Fibroblast of mammary gland (primary cell): ENCODE measurements at places on chromosomes 4 and X.

DNA sequence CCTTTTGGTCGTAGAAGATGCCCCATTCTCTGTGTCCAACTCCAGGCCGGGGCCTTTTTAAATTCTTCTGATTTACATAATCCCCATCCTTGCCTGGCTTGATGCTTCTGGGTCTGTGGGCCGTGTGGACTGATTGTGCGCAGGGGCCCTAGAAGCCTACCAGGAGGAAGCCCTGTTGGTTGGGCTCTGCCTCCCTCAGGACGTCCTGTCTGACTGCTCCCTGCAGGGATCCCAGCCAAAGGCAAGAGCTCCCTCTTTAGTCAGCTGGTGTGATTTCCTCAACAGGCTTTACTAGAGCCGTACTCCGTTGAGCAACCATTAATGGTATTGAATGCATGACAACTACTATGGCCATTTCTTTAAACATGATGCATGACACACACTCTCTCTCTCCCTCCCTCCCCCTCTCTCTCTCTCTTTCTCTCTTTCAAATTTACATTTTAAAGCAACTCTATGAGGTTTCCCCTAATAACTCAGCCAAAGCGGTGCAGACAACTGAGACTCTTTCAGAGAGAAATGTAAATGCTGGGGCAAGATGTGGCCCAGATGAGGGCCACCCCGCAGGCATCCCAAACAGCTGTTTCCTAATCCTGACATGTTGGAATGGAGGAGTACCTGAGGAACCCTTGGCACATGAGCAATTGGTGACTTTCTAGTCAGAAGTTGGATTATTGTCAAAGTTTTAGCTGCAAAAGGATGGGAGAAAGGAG is 117.3 kb downstream of the DRD5 start:
- DNase-seq, result peak; percentile 13

- DNase-seq, result peak; percentile 94
Measured at GRCh38 chr4:43331226-43332051, 438.9 kb downstream of the GRXCR1 start.

- no peak for DNase-seq
Measured at GRCh38 chr4:77731656-77732055, 87.5 kb downstream of the CNOT6L start.

DNA sequence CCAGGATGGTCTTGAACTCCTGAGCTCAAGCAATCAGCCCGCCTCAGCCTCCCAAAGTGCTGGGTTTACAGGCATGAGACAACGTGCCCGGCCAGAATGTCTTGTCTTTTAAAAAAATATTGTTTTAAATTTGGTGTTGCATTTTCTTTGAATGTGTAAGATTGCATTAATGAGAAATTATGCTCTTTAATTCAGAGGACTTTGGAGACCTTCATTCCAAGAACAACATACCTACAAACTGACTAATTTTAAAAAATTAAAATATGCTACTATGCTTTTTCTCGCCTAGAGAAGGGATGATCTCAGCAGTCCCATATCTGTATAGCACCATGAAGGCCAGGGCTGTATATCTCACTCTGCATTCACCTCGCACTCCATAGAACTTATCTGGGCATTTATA is 204.3 kb upstream of the SLC7A11 start:
- DNase-seq, result no peak

DNA sequence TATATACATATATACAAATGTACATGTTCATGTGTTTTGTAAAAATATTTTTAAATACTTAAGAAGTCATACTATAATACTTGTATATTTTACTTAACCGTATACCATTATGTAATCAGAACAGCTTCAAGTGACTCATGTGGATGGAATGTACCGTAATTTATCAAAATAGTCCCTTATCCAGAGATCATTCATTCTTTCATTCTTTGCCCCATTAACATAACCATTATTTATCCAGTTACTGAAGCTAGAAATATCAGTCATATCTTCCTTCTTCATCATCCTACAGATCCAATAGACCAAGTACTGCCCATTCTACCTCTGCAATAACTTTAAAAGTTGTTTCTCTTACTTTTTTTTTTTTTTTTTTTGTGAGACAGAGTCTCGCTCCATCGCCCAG is 164.2 kb downstream of the MAB21L2 start:
- DNase-seq, result peak; percentile 27

DNA sequence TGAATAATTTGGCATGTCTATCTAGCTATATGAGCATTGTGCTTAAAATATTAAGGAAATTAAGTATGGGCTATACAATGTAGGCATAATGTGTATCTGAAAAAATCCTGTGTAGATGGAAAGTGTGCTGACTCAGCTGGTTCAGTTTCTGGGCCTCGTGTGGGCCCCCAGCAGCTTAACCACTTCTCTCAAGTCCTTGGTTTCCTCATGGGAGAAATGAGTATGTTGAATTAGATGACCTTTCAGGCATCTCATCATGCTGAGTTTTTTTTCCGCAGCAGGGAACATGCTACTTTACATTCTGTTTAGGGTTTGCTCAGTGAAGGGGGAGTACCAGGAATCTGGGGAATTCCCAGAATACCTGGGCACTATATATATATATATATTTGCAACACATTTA is 30.5 kb downstream of the RHOH start:
- no peak for DNase-seq

GRCh38 chrX:46662188-46662958 is 88.8 kb downstream of the CHST7 start:
- no peak for DNase-seq

DNA sequence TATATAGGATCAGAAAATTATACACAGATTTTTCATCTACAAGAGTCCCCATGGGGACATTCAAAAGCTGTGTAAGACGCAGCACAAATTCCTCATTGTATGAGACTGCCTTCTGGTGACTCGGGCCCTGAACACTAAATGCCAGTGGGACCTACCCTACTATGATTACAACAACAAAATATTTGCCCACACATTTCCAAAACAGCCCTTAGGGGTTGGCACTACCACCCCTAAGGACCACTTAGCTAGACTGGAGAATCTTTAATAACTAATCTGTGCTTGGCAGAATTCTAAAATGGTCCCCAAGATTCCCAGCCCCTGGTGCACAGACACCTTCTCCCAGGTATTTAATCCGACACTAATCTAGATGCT is 29.1 kb downstream of the UCHL1 start:
- DNase-seq, result no peak
